ENCODE measurements at places on chromosomes 2 and 18.
A peak's percentile ranks its signal among the peaks of the same experiment; 100 is the strongest.

GRCh38 chr2:216491793-216492596 is 6.6 kb upstream of the RPL37A start:
- no peak for DNase-seq

DNA sequence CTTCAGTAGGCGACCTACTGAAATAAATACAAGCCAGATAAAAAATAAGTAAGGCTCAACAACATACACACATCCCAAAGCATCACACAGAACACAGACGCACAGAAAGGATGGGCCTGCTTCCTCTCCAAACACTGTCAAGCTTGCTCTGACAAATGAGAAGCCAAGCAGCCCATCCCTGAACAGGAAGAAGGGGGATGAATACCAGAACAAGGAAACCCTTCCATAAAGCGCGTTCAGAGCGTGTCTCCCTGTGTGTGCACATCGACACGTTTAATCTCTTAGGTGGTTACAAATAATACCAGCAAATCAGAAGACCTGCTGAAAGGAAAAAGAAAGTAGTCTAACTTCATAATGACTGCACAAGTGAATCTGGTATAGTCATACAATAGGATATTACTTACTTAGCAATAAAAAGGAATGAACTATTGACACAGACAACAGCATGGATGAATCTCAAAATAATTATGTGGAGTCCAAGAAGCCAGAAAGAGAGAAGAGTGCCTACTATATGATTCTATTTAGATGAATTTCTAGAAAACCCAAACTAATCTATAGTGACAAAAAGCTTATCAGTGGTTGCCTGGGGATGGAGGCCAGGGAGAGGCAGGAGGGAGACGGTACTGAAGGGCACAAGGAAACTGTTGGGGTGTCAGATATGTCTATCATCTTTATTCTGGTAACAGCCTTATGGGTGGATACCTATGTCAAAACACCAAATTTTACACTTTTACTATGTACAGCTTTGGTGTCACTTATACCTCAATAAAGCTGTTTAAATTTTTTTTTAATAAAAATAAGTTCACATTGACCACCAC is 26.8 kb downstream of the MBOAT2 start:
- peak; percentile 52 for DNase-seq

DNA sequence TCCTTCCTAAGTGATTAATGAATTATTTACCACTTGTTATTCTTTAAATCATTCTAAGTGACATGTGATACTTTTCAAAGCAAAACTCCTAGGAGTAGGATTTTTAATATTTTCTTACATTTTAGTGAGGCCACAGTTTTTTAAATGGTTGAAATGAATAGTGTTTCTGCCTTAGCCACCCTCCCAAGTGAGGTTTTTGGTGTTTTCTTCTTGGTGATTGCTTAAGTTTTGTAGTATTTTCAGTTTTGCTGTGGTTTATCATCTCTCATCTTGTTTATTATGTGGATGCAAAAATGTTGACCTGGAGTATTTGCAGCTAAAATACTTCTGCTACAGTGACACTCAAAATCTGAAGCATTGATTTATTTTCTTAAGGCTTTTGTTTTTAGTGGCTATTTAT is 9.8 kb downstream of the AFTPH start:
- no peak for DNase-seq

GRCh38 chr2:20999906-21000645 is 43.8 kb downstream of the APOB start:
- DNase-seq: no peak

- DNase-seq: no peak
Observed at GRCh38 chr18:62138461-62139235, 48.2 kb downstream of the PIGN start.

DNA sequence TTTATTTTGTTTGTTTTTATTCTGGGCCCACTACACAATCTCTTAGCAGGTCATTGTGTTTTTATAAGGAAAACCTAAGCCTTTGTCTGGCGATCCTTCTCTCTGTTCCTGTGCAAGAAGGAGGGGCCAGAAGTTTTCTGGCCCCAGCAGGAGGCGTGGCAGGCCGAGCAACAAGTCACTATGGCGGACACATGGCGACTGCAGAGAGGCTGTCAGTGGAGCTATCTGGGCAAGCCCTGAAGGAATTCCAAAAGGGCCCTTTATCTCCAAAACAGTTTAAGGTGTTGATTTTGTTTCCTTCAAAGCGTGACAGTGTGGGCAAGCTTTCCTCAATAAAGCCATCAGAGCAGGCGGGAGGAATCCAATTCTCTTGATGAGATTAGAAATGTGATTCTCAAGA is 118.8 kb upstream of the CTAGE1 start:
- no peak for DNase-seq

- no peak for DNase-seq
Observed at GRCh38 chr18:43572163-43572562, 294.9 kb upstream of the SYT4 start.

DNA sequence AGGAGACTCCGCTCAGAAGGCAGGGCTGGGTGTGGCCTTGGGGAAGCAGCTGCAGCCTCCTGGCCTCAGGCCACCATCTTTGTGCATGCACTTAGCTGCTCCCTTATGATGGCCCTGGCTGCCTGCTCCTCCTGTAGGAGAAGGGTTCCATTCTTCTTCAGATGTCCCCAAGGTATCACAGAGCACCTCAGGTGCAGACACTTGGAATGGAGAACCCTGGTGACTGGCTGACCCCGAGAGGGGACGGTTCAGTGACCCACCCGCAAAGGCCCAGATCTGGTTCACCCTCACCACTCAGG is 9.6 kb downstream of the GPAT2 start:
- no peak for DNase-seq

DNA sequence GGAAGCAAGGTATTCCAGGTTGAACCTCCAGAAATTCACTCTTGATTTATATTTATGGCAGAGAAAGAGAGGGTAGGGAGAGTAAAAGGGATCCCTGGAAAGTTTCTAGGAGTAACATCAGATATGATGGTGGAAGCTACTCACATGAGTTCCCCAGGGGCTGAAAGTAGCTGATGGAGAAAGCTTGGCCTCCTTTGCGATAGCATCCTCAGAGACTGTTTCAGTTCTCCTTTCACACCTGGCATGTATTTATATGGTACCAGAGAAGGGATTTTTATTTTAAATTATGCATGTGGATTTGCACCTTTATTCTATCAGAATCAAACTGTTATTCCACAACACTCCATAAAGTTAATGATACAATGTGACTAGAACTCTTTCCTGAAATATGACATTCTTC is 126.3 kb upstream of the OSR1 start:
- no peak for DNase-seq

DNA sequence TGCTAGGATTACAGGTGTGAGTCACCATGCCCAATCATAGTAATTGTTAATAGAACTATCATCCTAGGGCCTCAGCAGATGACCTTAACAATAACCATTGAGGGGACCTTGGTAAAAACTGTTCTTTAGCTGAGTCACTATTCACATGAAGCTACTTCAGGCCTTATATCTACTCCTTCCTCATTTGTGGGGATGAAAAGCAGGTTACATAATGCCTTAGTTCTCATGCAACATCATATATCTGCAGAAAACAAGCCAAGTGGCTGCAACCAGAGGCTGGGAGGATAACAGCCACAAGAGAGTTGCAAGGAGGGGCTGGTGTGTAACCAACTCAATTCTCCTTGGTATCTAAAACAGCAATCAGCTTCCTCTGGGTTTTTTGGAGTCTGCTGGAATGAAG is 445.4 kb downstream of the NBAS start:
- no peak for DNase-seq

Measured in hematopoietic multipotent progenitor cell treated with erythropoietin and hydrocortisone succinate and interleukin-3 and kit ligand, for 17 days (in vitro differentiated cells).